Naive thymus-derived CD4-positive, alpha-beta T cell (primary cell): ENCODE measurements at places on chromosomes 4 and X.

GRCh38 chr4:114875630-114876029 lies 237.8 kb downstream of the NDST4 start:
- DNase-seq, result no peak
- no peaks in the 10 kb centered on the region for H3K36me3 ChIP-seq
- no peaks in the 10 kb centered on the region for H3K4me1 ChIP-seq
- H3K27ac ChIP-seq, result no peak overlapping the region
- no peaks in the 10 kb centered on the region for H3K27me3 ChIP-seq
- no peak overlapping the region for H3K4me3 ChIP-seq

DNA sequence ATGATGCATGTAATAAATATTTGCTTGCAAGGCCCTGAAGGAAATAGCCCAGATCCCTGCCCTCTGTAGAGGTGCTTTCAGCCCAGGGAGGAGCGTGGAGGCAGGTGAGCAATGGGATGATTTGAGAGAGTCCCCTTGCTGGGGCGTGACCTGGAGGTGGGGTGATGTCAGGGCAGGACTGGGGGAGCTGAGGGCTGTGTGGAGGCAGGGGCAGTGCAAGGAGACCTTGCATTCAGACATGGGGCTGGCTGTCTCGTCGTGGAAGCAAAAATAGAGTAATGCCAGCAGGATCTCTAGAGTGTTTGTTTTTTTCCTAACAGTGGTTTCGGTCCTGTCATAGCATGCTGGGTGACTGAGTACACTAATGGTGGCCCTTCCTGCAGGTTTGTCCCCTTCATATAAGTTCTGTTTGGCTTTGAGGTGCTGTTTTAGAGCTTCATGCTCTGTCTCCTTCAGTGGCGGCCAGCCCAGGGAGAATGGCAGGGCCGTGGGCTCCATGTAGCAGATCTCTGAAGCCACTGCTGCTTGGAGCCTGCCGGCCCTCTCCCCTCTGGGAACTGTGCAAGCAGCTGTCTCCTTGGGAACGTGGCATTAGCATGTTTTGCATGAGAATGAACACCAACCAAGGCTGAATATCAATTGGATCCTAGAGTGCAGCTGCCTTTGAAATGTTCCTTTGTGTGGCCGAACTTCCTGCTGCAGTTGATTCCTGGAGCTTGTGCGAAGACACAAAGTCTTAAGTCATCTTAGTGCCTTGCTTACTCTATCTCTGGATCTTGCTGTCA lies 39.3 kb upstream of the CLDN34 start:
- no peaks in the 10 kb centered on the region for H3K36me3 ChIP-seq
- no peaks in the 10 kb centered on the region for H3K27me3 ChIP-seq

DNA sequence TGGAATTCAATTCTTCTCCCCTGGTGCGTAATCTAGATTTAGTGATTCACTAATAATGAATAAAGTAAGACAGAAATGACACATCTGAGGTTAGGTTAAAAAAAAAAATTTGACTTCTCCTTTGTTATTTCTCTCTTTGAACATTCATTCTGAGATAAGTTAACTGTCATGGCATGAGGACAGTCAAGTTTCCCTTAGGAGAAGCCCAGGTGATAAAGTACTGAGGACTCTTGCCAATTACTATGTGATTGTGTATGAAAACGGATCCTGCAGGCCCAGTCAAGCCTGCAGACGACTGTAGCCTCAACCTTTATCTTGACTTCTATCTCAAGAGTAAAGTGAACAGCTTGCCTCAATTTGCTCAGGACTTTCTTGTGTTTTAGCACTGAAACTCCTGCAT lies 293.2 kb downstream of the PRR32 start:
- H3K27me3 ChIP-seq, result no peaks in the 10 kb centered on the region
- DNase-seq, result no peak
- no peaks in the 10 kb centered on the region for H3K4me1 ChIP-seq
- no peak overlapping the region for H3K27ac ChIP-seq
- H3K4me3 ChIP-seq, result no peak overlapping the region
- H3K36me3 ChIP-seq, result no peaks in the 10 kb centered on the region

DNA sequence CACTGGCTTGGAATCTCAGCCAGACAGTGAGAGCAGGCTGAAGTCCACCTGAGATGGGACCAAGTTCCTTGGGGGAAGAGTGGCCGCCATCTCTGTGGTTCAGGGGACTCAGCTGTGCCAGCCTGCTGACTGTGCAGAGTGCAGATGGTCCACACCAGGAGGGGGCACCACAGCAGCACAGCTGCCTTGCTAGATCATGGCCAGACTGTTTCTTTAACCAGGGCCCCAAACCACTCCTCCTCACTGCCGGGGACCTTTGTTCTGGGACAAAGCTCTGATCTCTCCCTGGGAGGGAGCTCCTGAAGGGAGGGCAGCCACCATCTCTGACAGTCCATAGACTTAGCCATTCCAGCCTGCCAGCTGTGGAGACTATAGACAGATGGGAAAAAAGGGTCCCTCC lies 2189.6 kb downstream of the PCDH7 start:
- no peaks in the 10 kb centered on the region for H3K36me3 ChIP-seq
- no peak overlapping the region for H3K4me3 ChIP-seq
- DNase-seq, result no peak
- H3K4me1 ChIP-seq, result no peaks in the 10 kb centered on the region
- no peak overlapping the region for H3K27ac ChIP-seq
- H3K27me3 ChIP-seq, result no peaks in the 10 kb centered on the region

DNA sequence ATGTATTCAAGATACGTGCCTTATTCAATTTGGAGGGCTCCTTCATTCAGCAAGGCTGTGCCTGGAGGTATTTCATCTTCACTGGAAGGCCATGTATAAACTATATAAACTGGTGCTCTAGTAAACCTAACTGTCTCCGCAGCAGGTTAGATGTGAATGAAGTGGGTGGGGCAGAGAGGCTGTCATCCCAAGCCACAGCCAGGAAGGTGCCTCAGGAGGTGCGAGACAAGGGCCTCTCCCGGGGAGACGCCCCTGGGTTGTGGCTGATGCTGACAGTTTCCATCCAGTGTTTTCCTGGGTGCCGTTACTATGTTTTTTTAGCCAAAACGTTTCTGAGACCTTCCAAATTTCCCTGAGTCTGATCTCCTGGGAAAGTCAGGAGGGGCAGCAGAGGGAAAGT lies 221.5 kb upstream of the RPL34 start:
- DNase-seq, result no peak
- no peak overlapping the region for H3K27ac ChIP-seq
- no peaks in the 10 kb centered on the region for H3K4me1 ChIP-seq
- no peak overlapping the region for H3K4me3 ChIP-seq
- H3K36me3 ChIP-seq, result no peaks in the 10 kb centered on the region

DNA sequence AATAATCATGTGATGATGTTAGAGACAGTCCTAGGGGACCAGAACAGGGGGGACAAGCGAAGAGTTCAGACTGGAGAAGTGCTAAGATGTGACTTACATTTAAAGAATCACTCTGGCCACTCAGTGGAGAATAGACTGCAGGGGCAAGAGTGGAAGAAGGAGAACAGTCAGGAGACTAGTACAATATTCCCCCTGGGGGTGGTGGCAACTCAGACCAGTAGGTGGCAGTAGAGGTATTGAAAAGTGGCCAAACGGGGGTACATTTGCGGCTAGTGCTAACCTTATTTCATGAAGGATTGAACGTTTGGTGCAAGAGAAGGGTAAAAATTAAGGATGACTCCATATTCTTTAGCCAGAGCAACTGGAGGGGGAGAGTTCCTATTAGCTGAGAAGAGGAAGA lies 2.7 kb upstream of the BMX start:
- no peaks in the 10 kb centered on the region for H3K4me1 ChIP-seq
- H3K4me3 ChIP-seq, result no peak overlapping the region
- DNase-seq, result peak; percentile 25
- H3K27ac ChIP-seq, result no peak overlapping the region
- H3K27me3 ChIP-seq, result no peaks in the 10 kb centered on the region

GRCh38 chr4:8840006-8840793 lies 31.4 kb downstream of the HMX1 start:
- H3K27me3 ChIP-seq, result no peaks in the 10 kb centered on the region
- no peaks in the 10 kb centered on the region for H3K36me3 ChIP-seq
- no peak overlapping the region for H3K27ac ChIP-seq
- H3K4me3 ChIP-seq, result no peak overlapping the region
- no peaks in the 10 kb centered on the region for H3K4me1 ChIP-seq

GRCh38 chrX:148523303-148524080 lies 23.1 kb downstream of the AFF2 start:
- no peak overlapping the region for H3K4me3 ChIP-seq
- no peaks in the 10 kb centered on the region for H3K36me3 ChIP-seq
- no peak for DNase-seq
- no peaks in the 10 kb centered on the region for H3K4me1 ChIP-seq
- no peak overlapping the region for H3K27ac ChIP-seq
- no peaks in the 10 kb centered on the region for H3K27me3 ChIP-seq

GRCh38 chrX:129930941-129931410 lies 25.0 kb downstream of the UTP14A start:
- H3K27ac ChIP-seq, result peak overlapping the region; percentile 59
- no peaks in the 10 kb centered on the region for H3K27me3 ChIP-seq
- H3K4me1 ChIP-seq, result no peaks in the 10 kb centered on the region
- DNase-seq, result no peak
- H3K36me3 ChIP-seq, result no peaks in the 10 kb centered on the region
